ENCODE measurements at places on chromosomes 13 and 19.

GRCh38 chr13:23848646-23849141 is 40.5 kb downstream of the MIPEP start:
- no peak for DNase-seq

- no peak for DNase-seq
Observed at GRCh38 chr13:30572859-30573275, 44.9 kb upstream of the USPL1 start.

- no peak for DNase-seq
Observed at GRCh38 chr13:95067303-95067702, 233.9 kb downstream of the ABCC4 start.

DNA sequence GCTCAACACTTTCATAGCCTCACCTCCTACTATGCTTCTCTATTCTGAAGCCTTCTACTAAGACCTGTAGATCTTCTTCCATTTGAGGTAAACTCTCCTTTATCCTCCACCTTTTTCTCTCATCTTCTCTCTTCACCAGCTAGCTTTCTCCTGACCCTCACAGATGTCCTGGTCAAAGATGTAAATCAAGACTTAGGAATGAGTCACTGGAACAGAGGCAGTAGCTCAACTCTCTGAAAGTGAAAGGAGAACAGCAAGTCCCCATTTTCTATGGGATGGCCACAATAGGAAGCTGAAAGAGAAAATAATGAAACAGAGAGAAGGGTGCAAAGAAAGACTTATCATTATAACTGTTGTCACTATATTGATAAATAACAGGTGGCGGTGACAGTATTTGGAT is 86.1 kb upstream of the DOCK9 start:
- DNase-seq = no peak

DNA sequence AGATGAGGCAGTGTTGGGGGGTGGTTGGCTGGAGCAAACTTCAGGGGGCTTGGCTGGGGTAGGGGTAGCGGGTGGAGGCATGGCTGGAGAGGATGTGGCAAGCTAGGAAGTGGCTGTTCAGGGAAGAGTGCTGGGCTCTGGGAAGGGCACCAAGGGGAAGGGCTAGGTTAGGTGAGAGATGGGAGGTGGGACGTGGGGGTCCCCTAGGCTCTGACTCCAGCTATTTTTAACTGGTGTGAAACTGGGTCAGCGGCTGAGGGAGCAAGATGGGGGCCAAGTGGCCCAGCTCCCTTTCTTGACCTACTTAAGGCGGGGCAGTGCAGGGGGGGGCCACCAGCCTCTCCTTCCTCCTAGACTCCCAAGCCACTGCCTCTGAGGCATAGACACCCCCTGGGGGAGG is 7.3 kb downstream of the KCNC3 start:
- DNase-seq = no peak

DNA sequence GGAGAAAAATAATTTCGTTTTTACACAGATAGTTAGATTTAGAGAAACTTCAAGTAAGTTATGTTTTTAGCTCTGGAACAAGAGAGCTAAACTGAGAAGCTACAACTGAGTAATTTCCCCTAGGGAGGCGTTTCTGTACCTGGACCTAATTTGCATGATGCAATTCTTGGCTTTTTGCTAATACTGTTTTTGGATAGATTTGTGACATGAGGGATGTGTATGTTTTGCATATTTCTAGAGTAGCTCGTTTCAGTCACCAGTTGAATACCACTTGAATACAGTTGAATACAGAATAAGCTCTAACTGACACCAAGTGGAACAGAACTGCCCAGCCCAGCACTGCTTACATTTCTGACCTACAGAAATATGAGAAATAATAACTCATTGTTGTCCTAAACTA is 1227.9 kb upstream of the SPRY2 start:
- no peak for DNase-seq

GRCh38 chr13:77719128-77719527 is 21.6 kb downstream of the SLAIN1 start:
- no peak for DNase-seq

GRCh38 chr19:16594681-16595091 is 22.5 kb upstream of the SLC35E1 start:
- DNase-seq = no peak

- no peak for DNase-seq
Observed at GRCh38 chr19:46386151-46386550, 27.2 kb downstream of the CCDC8 start.

DNA sequence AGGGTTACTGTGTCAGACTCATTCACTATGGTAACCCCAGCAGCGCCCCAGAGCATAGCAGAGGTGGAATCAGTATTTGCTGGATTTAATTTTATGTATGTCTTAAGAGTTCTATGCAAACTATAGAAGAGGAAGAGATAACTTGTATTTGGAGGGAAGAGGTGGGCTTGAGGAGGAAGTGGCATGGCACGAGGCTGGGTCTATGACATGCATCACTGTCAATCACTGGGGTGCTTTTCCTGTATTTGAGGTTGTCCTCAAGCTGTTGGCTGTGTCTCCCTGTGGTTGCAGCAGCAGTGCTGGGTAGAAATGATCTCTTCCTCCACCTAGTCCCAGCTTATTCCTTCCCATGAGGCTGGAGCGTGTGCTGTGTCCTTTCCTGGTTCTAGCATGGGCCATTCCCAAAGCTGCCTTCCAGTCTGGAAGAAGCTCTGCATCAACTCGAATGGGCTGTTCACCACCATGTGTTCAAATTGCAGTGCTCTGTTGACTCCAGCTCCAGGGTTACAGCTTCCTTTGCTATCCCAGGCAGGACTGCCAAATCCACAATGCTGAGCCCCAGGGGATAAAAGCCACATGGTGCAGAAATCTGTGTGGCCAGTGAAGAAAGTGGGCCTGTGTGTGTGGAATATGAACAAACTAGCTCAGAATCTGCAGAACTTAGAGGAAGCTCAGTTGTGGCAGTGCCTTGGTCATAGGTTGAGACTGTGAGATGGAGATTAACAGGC is 73.1 kb upstream of the MTIF3 start:
- no peak for DNase-seq

DNA sequence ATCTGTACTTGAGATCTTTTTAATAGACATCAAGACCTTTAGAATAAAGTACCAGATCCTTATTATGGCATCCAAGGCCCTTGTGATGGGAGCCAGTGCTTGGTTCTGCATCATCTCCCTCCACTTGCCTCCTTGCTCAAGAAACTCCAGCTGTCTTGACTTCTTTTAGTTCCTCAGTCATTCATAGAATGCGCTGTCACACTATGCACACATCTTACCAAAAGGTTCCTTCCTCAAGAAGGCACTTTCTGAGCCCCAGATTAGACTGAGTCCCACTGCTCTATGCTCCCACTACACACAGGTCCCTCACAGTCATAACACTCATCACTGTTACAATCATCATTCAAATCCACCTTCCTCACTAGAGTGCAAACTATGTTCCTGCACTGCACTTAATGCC is 57.8 kb upstream of the ITM2B start:
- DNase-seq = no peak

DNA sequence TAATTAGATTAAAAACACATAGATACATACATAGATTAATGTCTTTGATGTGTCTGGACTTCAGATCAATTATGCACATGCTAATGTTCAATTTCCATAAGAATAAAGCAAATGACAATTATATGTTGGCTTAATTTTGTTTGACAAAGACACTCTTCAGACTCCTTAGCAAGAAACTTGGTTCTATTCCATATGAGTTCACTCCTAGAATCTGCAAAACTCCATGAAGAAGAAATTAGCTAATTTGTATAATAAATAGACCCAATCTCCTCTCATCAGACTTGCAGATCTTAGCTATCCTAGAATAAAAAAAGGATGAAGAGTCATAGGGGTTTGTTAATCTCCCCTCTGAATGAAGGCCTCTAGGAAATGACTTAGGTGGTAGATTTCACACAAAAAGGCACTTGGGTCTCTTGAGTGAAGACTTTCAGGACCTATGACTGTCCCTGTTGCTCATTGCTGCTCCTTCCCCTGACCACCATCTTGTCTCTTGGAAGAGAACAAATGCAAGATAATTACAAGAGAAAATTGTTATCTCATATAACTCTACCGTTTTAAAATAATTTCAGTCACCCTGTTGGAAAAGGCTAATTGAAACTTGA is 302.2 kb downstream of the EFNB2 start:
- DNase-seq = no peak

DNA sequence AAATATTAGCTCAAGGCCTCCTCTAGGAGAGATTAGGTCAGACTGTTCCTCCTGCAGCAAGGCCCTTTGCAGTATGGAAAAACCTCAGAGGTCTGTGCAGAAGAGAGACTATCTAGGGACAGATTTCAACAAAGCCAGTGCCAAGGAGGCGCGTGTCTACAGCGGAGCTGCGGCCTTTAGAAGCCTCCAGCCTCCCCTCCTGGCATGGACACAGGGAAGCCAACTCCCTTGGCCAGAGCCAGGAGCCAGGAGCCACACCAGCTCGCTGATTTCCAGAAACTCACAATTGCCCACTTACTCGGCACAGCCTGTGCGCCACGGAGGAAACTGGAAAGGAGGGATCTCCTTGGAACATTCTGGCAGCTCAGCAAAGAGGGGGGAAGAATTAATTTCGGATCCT is 63.4 kb downstream of the INSR start:
- DNase-seq = no peak

DNA sequence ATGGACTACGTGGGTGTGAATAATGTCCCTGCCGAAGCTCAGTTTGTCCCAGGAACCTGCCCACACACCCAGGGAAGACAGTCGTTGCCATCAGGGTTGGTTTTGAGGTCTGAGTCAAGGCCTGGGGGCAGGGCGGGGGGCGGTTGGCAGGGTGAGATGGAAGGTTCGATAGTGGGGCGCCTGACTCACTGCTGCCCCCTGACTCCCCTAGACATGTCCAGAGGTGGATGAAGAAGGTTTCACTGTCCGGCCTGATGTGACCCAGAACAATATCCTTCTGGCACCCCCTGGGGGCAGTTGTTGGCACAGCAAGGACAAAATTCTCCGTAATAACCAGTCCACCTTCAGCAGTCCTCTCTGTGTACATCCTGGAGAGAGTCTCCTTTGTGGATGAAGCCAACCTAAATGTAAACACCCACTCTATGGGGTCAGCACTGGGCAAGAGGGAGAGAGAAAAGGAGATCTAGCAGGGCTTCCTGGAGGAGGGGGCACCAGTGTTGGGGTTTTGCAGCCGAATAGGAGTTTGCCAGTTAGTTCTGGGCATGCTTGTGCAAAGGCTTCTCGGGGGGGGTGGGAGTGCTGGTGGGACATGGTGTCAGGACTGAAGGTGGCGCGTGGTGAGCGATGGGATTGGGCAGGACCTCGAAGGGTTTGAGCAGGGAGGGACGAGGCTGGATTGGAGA is 19.6 kb upstream of the B3GNT3 start:
- no peak for DNase-seq

- no peak for DNase-seq
Observed at GRCh38 chr13:25707726-25708125, 336.0 kb downstream of the ATP8A2 start.

GRCh38 chr19:14300303-14300702 is 80.9 kb upstream of the ADGRE5 start:
- no peak for DNase-seq

DNA sequence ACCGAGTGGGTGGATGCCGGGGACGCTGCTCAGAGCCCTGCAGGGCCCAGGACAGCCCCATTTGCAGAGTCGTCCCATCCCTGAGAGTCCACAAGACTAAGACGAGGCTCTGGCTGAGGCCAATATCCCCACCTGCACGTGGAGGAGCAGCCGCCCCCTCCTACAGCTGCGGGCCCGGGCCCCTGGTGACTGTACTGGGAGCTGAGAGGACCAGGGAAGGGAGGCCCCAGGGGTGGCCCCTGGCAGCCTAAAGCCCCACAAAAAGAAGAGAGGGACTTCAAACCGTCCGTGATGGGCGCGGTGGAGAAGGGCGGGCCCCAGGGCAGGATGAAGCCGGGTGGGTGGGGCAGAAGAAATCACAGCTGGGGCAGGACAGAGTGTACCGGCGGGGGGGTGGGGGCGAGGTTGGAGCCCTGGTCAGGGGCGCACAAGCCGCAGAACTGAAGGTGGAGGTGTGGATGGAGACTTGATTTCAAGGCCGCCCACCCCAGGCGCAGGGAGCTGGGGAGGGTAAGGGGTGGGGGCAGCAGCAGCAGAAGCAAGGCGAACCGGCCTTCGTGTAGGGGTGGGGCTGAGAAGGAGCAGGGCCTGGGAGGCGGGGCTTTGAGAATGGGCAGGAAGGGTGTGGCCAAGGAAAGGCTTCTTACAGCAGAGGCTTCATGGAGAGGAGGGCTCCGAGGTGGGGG is 12.9 kb downstream of the CFD start:
- peak; percentile 67 for DNase-seq
